ENCODE measurements at places on chromosomes 5 and 9.

GRCh38 chr9:71552480-71552879, 215.8 kb downstream of the CEMIP2 start:
- no peak for DNase-seq

DNA sequence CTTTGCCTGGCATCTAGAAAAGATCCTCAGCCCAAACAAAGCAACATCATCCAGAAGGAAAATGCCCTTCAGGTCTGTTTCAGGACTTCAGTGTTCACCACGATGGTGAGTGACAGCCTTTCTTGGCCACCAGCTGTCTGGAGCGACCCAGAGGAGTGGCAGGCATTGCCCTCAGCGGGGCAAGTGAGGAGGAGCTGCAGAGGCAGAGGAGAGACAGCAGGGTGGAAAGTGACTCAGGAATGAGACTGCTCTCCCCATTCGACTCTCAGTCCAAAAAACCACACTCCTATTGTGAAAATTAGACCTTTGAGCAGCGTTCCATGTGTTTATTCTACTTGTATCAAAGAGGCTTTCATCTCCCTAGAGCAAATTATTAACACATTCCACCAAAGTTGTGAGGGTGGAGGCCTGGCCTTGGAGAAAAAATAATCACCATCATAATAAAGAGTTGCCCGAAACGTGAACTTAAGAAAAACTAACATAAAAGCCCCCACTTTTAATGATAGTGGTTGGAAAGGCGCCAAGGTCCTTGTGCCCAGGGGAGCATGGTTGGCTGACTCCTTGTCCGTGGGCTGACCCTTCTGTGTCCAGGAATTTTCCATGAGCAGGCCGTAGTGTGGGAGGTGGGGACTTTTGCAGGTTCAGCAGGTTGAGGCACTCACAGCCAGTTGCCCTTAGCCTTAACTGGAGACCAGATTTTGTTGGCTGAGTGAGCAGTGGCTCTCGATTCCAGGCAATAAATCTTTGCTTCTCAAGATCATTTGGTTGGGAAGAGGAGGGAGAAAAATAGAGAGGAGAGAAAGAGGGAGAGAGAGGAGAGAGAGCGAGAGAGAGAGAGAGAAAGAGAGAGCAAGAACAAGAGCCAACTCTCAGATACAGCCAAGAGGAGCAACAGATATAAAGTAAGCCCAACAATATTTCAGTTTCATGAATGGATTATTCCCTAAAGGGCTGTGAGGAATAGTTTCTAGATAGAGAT, 125.9 kb upstream of the ANKRD55 start:
- no peak for DNase-seq

DNA sequence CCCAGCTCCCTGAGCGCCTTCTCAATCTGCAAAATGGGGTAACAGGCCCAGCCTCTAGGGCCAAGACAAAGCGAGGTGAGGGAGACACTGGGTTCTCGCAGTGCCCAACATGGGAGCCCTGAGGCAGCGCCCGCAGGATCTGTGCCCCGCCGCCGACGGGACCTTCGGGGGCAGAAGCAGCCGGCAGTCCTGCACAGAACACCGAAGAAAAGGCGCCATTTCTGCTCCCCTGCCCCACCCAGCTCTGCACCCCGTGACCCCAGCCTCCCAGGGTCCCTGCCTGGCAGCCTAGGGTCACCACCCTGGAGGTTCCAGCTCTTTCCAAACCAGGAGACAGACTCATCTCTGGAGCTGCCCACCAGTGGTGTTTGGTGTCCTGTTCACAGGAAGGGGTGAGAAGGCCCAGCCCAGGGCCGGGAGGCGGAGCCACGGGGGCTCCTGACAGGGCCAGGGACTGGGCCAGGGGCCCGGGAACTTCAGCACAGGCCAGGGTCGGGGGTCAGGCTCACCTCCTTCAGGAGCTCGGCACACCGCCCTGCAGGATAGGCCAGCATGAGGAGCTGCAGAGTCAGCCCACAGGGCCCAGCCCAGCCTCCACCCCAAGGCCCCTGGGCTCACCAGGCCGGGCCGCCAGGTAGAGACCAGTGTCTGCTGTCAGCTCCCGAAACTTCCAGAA, 3.3 kb downstream of the LCN8 start:
- no peak for DNase-seq

DNA sequence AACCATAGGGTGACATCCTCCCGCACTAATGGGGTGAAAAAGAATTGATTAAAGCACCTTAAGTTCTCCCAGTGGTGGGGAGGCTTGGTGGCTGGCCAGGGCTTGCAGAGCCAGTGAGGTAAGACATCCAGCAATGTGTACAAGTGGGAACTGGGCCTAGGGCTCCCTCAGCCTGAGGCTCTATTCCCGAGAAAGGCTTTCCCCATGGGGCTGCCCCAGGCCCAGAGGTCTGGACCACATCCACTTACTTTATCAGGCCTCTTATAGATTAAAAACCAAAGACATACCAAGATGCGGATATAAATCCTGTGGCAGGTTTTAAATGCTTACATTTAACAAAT, 35.3 kb downstream of the C5orf15 start:
- DNase-seq = no peak

- no peak for DNase-seq
Observed at GRCh38 chr5:90071066-90071465, 338.5 kb downstream of the CETN3 start.

DNA sequence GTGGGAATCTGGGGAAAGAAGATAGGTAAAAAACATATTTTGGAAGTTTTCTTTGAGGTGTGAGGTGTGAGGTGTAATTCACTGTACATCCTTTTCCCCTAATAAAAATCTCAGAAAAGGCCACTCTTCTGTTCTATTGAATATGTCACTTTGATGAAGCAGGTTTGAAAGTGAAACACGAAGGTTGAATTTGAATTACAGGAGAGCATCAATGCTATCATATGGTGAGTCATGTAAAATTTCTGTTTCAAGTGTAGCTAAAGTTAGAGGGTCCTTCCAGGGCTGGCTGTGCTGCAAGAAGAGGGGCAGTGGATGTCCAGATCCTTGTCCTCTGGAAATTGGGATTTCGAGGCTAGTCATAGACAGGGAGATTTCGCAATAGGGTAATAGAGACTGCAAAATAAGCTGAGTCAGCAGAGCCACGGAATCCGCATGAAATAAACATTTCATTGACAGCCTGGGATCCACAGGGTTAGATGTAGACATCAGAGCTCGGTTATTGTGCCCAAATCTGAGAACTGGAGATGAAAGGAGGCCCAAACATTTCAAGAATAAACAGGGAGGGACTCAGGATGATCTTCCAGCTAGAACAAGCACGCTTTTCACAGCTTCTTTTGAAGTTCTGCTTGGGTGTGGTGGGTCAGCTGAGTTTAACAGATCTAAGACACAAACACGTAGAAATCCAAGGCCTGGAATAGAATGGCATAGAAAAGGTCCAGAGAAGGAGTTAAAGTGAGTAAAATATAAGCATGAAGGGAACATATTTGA, 194.4 kb upstream of the CDKN2B start:
- no peak for DNase-seq

DNA sequence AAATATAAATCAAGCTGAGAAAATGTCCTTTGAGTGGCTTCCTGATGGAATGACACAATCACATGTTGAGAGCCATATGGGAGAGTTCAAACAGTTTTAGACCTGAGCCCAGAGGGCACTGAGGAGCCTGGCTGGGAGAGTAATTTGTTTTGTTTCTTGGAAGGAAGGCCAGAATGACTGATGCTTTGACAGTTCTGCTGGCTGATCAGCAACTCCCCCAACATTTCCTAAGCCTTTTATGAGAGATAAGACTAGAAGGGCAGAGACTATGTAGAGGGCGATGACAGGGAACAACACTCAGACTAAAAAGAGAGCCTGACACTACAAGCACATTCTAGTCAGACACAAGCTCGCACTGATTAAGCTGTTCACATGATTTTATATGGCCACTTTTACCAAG, 169.2 kb downstream of the COX7C start:
- DNase-seq = no peak

- DNase-seq = no peak
Observed at GRCh38 chr5:165321912-165322311, 1816.5 kb downstream of the MAT2B start.

- DNase-seq = no peak
Observed at GRCh38 chr5:16585041-16585667, 31.6 kb downstream of the RETREG1 start.

DNA sequence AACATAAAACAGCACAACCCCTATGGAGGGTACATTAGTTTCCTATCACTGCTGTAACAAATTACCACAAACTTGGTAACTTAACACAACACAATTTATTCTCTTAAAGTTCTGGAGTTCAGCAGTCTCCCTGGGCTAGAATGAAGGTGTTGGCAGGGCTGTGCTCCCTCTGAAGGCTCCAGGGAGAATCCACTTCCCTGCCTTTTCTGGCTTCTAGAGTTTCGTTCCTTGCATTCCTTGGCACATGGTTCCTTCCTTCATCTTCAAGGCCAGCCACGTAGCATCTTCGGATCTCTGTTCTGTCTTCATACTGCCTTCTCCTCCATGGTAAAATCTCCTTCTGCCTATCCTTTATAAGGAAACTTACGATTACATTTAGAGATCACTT, 25.0 kb upstream of the GSN start:
- no peak for DNase-seq

Data from activated naive CD4-positive, alpha-beta T cell (primary cell).